H4 (cell line): ENCODE measurements at places on chromosomes 1 and 21. TPM values are rescaled to one million over a fixed set of nuclear protein-coding genes. Genes with fewer than 3 reads are reported as not detected.
A peak's percentile ranks its signal among the peaks of the same experiment; 100 is the strongest.

DNA sequence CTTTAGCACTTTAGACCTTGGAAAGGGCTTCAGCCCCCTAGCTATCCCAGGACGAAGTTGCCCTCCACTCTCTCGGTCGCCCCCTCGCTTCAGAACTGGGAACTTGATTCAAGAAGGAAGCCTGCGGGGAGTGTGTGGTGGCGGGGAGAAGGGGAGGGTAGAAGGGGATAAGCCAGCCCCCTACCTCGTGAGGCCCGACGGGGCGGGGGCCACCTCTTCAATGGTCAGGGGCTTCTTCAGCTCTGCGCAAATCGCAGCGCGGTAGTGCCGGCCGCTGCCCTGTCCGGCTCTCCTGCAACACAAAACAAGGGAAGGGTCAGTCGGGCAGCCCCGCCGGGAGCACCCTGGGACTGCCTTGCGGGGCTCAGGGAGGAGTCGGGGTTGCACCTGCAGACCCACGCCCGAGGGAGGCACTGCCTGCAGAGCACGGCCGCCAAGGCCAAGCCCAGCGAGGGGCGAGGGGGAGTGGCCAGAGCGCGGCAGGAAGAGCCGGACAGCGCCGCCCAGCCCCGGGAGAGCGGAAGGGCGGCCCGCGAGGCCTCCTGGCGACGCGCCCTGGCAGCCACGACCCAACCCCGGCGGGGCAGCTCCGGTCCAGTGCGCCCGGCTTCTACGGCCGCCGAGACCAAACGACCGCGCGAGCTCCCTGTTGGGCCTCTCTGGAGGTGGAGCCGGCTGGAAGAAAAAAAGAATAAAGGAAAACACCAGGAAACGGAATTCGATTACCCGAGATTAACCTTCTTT, 56.2 kb upstream of the RASAL2 start:
- peak; percentile 22 for DNase-seq

SERPINC1 gene
- not detected in 2 replicates for total RNA-seq

DNA sequence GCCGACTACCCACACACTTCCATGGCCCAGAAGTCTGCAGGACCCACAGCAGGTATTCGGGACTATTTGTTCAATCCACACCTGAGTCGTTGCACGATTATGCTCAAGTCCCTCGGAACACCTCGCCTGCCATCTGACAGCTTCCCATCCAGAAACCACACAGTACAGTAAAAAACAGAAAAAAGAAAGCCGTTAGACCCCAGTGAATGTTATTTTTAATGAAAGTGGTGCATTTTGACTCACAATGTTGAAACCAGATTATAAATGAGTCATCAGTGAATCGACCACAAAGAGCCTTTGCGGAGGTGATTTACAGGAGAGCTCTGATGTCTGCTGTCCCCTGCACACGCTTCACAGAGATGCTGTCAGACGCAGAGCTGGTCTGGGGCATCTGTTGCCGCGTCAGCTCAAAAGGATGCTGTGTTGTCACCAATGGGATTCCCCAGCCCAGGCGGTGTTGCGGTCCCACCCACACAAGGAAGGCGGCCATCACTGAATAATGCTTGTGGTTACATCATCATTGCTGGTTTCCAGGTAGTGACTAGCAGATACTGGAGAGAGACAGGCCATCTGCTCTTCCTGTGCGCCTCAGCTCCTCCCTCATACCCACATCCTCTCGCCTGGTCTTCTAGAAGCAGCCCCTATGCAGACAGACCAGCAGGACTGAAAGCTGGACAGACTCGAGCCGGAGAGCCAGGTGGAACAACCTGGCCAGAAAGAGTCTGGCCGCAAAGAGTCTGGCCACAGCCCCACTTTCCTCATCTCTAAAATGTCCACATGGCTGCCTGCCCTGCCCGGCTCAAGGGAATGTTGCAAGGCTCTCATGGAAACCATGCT, 116.8 kb downstream of the TOMM20 start:
- DNase-seq, result peak; percentile 99

DNA sequence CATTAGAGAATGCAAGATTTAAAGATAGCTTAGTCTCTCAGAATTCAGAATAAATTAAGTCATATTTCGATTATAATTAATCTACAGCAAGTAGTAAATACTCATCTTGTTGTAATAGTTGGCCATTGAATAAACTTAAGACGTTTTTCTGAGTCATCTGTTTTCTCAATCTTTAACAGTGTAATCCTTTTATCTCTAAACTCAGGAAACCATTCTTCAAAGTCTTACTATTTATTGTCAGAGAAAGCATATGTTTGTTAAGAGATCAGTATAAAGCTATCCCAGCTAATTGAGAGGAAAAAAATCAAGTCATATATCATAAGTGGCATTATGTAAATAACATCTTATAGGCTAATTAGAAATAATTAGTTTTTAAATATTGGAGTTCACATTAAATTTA, 201.2 kb upstream of the ADAMTS5 start:
- no peak for DNase-seq

GRCh38 chr1:230335861-230336522, 90.1 kb downstream of the PGBD5 start:
- DNase-seq, result no peak

DNA sequence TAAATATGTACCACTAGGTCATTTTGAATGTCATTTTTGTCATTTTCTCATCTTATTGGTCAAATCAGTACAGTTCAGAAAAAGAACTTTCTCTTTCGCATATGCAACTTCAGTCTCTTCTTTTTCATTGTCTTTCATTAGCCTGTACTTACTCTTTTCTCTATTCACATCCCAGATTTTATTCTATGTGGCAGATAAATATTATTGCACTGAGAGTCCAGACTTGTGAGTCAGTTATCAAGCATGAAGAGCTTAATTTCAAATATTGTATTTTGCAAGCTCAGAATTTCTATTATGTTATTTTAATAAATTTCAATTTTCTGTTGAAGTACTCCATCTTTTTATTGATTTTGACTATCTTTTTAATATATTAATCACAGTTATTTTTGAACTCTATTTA, 105.2 kb upstream of the PALMD start:
- DNase-seq, result no peak

DNA sequence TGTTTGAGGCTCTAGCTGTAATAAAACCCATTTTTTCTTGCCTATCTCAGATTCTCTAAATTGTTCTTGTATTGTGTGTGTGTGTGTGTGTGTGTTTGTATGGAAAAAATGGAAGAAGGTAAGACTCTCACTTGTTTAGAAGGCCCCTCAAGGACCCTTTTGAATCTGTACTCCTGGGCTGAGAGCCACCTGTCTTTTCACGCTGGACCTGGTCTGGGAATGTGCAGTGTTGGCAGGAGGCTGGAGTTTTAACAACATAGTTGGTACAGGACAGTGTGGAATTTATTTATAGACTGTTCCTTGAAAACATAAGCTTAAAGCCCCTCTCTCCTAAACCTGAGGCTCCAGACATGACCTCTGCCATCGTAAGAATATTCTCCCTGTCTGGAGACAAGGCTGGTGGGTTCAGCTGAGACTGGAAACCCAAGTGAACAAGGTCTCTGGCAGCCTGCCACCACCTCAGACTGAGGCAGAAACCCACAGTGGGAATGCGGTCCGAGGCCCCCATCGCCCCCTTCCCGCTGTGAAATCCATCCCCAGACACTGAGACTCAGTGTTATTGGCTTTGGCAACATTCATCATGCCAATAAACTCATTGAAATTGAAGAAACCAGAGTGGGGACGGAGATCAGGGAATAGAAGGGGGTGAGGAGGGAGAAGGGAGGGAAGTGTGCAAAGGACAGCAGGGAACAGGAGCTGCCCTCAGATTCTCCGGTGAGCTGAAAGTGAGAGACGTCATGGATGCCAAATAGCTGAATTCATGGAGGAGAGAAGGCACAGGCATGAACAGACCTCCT, 24.6 kb upstream of the PLXNA2 start:
- DNase-seq, result no peak

LAMTOR5 gene
- total RNA-seq, result 129 and 143 TPM in 2 replicates

CNR2 gene
- not detected in 2 replicates for total RNA-seq

HNRNPR gene
- 165 and 180 TPM in 2 replicates for total RNA-seq

DNA sequence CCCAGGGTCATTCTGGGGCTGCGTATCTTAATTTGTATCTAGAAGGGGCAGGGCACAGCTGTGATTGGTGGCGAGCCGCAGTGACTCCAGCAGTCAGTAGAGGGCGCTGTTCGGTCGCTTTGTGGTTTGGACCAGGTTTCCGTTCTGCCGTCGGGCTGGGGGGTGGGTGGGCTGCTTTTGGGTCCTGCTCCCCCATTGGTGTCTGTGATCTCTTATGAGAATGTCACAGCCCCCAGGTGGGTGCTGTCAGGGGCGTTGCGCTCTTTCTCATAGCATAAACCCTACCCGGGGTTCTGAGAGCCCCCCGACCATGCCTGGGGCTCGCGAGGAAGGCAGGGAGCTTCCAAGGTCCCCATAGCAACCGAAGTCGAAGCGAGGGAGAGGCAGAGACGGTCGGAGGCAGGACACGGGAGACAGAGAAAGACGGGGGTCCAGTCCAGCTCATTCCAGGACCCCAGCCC, 5.4 kb downstream of the TFF3 start:
- peak; percentile 47 for DNase-seq

FAM167B gene
- 0.56 TPM in 1 of 2 replicates, not detected in the other for total RNA-seq

DNA sequence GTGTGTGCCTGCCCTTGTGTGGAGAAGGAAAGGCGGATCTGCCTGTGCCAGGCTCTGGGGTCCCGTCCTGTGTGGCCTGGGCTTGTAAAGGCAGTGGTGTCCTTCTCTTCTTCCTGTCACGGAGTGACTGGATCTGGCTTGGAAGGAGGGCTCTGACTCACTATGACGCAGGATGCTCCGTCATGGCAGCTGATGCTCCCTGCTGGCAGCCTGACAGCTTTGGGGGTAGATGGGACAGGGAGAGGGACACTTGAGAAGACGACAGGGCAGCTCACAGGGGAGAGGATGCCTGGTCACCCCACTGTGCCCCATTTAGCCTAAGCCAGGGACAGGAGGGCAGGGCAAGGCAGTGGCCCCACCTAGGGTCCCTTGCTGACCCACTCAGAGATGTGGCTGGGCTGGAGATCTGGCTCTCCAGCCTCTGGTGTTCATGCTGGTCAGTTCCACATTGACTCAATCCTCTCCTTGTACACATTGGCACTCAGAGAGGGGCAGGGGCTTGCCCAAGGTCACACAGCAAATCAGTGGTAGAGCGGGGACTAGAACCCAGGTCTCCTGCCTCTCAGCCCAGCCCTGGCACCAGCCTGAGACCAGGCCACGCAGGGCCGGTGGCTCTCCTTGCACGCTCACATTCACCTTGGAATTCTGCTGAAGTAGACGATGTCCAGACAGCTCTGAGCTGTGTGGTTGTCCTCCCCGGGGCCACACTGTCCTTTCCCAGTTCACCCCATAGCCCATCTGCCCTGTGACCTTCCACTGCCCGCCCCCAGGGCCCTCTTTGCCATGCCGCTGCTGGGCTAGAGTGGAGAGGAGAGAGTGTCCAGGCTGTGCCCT, 2.8 kb upstream of the FAM131C start:
- DNase-seq, result peak; percentile 91

DNA sequence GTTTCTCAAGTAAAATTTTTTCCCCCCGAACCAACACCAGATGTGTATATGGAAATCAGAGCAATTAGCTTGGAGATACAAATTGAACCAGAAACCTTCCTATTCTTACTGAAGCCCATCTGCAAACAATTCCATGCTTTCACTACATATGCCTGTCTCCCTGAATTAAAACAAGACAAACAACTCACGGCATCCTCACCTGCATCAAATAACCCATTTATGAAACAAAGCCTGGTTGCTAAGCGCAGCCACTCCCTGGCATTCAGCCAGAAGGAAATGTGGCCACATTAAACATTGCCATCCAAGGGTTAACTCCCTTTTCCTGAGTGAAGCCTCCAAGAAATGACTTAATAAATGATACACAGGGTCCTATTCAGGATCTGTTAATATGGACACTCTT, 55.3 kb downstream of the APP start:
- DNase-seq, result no peak

DNA sequence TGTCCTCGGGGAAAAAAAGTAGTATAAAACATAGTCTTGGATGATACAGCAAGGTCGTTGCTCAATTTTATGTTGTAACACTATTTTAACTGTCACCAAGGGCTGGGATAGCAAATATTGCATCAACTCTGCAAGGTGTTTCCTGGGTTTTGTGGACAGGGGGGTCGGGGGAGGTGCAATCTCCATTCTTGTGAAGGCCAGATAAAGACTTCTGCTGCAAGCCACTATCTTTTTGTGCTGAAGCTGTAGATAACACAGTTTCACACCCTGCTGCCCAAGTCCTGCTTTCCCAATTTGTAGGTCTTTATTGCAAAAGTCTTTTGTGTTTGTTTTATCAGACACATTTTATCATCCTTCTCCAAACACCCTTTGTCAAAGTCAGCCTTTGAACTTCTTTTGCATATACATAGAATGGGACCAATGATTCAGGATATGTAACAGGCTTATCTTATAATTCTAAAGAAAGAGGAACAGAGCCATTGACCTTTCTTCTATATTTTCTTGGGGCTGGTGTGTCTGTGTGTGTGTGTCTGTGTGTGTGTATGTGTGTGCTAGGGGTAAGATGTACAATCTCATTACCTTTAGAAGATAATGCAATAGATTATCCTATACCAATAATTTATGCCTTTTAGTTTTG, 140.6 kb downstream of the RUNX1 start:
- no peak for DNase-seq

GRCh38 chr1:17734609-17735008, 20.5 kb upstream of the ACTL8 start:
- DNase-seq, result no peak

TNFRSF14 gene
- total RNA-seq, result 3.3 and 9.1 TPM in 2 replicates

GRCh38 chr1:29565490-29565889, 329.2 kb downstream of the PTPRU start:
- no peak for DNase-seq

DNA sequence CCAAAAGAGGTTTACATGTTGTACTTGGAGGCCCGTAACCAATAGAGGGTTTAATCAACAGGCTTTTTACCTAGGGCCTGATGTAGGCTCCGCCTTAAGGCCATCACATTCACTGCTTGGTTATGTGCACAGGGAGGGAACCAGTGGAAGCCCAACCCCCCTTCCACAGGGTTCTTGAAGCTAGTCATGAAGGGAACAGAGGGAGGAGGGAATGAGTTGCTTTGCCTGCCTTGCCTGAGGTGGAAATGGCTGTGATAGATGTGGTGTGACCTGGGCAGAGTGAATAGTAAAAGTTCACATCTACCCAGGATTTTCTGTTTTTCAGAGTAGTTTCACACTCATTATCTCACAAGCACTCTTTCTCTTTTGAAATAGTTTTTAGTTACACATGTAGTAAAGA, 215.1 kb downstream of the ST6GALNAC3 start:
- DNase-seq, result no peak

ITGB2 gene
- total RNA-seq, result 0.91 and 1.9 TPM in 2 replicates

OPRD1 gene
- not detected in 2 replicates for total RNA-seq

- DNase-seq, result no peak
These were observed 184.1 kb downstream of the ZSCAN20 start for GRCh38 chr1:33656467-33657005.

DNA sequence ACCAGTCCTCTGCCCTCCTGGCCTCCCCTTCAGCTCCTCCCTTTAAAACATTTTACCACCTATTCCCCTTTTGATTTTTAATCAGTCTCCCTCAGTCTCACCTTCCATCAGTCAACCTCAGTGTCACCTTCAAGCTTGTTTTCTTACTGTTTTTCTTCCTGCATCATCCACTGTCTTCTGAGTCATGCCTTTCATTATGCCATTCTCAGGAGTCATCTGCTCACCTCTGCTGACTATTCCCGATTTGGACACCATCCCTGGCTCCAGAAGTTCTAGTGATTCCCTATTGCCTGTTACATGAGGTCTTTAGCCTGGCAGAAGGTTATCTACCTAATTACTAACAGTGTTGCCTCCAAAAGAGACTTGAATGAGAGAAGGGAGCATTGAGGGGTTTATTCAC, 23.9 kb downstream of the NFASC start:
- DNase-seq, result no peak

WNT9A gene
- 0.37 and 0.47 TPM in 2 replicates for total RNA-seq

LAX1 gene
- total RNA-seq, result not detected in 2 replicates
